Osteoblast (primary cell): ENCODE measurements at places on chromosomes 6 and 20. TPM values are rescaled to one million over a fixed set of nuclear protein-coding genes. Genes with fewer than 3 reads are reported as not detected.

AIF1 gene
- total RNA-seq = 0.36 TPM in 1 of 2 replicates, not detected in the other

UST gene
- 18.1 and 21.2 TPM in 2 replicates for total RNA-seq

ARG1 gene
- total RNA-seq = not detected in 2 replicates

EDN1 gene
- total RNA-seq = 0.88 and 1.4 TPM in 2 replicates

SNAI1 gene
- 1.8 and 2.1 TPM in 2 replicates for total RNA-seq

TCF15 gene
- total RNA-seq = not detected in 2 replicates

RHAG gene
- not detected in 2 replicates for total RNA-seq

LAMA4 gene
- total RNA-seq = 260 and 456 TPM in 2 replicates

DNA sequence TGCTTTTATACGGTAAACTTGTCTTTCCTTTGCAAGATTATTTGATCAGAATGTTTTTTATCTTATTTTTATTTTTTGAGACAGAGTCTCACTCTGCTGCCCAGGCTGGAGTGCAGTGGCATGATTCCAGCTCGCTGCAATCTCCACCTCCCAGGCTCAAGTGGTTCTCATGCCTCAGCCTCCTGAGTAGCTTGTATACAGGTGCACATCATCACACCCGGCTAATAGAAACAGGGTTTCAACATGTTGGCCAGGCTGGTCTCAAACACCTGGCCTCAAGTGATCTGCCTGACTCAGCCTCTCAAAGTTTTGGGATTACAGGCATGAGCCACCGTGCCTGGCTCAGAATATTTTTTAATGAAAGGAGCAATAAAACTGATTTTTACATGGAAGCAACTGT, 8.9 kb upstream of the LPIN3 start:
- no peak overlapping the region for H3K4me3 ChIP-seq
- H3K4me1 ChIP-seq = peaks cover 19% of the 10 kb centered on the region
- no peaks in the 10 kb centered on the region for H3K27me3 ChIP-seq

- no peak overlapping the region for H3K4me3 ChIP-seq
- no peak for DNase-seq
- no peaks in the 10 kb centered on the region for H3K27me3 ChIP-seq
- H3K36me3 ChIP-seq = no peaks in the 10 kb centered on the region
These were observed 19.6 kb upstream of the SYNCRIP start for GRCh38 chr6:85662251-85662650.

DNA sequence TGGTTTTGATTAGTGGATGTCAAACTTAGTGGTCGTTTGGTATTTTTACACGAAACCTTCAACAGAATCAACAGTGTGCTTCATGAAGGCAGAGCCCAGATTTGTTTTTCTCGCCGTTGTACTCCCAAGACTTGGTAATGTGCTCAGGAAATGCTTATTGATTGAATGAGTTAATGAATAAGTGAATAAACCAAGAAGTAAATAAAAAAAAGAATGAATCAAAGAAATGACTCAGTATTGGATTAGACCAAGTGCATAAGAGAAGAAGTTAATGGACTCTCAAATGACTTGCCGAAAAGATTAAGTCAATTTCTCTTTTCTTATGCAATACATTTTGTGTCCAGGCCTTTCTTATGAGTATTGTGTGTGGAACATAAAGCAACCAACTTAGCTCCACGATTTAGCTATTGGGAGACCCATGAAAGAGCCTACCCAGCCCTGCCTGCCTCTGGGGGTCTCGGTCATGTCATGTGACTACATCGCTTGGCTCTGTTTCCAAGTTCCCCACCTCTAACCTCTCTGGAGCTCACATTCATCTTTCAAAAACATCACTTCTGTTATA, 10.6 kb upstream of the FUCA2 start:
- H3K27ac ChIP-seq = no peak overlapping the region
- H3K36me3 ChIP-seq = no peaks in the 10 kb centered on the region
- H3K27me3 ChIP-seq = peaks cover 11% of the 10 kb centered on the region
- H3K4me1 ChIP-seq = no peaks in the 10 kb centered on the region
- H3K4me3 ChIP-seq = no peak overlapping the region
- no peak for DNase-seq

GRCh38 chr20:1509237-1509636, 18.0 kb upstream of the SIRPB2 start:
- H3K36me3 ChIP-seq = no peaks in the 10 kb centered on the region
- peaks cover 8% of the 10 kb centered on the region for H3K4me1 ChIP-seq
- H3K4me3 ChIP-seq = no peak overlapping the region
- no peak for DNase-seq

GRCh38 chr6:91079969-91080368, 493.1 kb upstream of the MAP3K7 start:
- no peaks in the 10 kb centered on the region for H3K27me3 ChIP-seq
- no peak overlapping the region for H3K27ac ChIP-seq
- H3K4me1 ChIP-seq = no peaks in the 10 kb centered on the region
- H3K4me3 ChIP-seq = no peak overlapping the region
- DNase-seq = no peak
- H3K36me3 ChIP-seq = no peaks in the 10 kb centered on the region

DNA sequence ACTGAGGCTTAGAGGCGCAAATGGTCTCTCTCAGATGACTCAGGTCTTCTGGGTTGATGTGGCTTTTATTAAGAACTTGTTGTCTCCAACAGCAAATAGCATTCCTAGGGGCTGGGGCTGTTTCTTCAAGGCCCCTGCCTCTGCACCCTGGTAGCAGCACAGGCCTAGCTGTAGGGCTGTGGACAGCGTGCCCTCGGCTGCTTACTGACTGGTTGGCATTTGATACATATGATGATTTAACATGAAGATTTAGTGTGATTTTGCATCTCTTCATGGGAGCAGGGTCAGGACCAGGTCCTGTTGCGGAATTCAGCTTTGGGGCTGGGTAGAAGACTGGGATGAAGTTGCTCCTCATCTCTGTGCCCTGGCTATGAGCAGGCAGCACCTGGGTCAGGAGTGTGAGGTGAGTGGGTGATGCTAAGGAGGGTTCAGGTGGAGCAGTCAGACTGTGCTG, 24.3 kb upstream of the IER3 start:
- H3K4me3 ChIP-seq = no peak overlapping the region
- no peak for DNase-seq
- H3K27ac ChIP-seq = peak overlapping the region; percentile 99
- H3K4me1 ChIP-seq = peaks cover 36% of the 10 kb centered on the region
- H3K36me3 ChIP-seq = no peaks in the 10 kb centered on the region
- H3K27me3 ChIP-seq = no peaks in the 10 kb centered on the region

- H3K4me1 ChIP-seq = no peaks in the 10 kb centered on the region
- DNase-seq = no peak
- no peak overlapping the region for H3K4me3 ChIP-seq
- H3K27me3 ChIP-seq = peaks cover 25% of the 10 kb centered on the region
- no peak overlapping the region for H3K27ac ChIP-seq
These were observed 169.2 kb downstream of the GRM4 start for GRCh38 chr6:33976437-33977360.

DNA sequence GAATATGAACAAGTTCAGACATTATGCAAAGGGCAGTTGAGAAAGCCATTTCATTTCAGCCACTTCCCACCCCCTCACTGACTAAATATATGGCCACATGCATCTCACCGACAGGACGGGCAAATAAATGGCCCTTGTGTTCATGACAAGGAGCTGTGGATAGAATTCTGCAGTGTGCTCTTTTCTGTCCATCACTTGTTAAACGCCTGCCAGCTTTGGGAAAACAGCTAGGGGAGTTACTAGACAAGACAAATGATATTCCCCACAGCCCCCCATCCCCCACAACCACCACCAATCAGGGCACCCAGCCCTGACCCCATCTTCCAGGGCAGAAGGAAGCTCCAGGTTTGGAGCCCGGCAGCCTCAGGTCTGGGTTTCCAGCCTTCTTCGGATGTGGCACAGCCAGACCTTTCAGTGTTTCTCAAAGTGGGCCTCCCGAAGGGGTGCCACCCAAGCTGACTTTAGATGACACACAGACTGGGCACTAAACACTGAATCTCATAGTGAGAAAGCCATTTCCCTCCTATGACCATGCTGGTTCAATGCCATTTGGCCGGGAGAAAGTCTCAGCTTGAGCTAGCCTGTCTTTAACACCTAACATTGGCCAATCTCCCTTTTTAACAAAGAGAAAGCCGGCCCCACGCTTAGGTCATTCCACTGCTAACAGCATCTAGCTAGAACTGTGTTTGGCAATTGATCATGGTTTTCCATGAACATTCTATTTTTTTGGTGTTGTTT, 4.0 kb upstream of the RIPOR3 start:
- no peak overlapping the region for H3K4me3 ChIP-seq
- H3K36me3 ChIP-seq = no peaks in the 10 kb centered on the region
- no peak for DNase-seq
- H3K27me3 ChIP-seq = peaks cover 10% of the 10 kb centered on the region

DNA sequence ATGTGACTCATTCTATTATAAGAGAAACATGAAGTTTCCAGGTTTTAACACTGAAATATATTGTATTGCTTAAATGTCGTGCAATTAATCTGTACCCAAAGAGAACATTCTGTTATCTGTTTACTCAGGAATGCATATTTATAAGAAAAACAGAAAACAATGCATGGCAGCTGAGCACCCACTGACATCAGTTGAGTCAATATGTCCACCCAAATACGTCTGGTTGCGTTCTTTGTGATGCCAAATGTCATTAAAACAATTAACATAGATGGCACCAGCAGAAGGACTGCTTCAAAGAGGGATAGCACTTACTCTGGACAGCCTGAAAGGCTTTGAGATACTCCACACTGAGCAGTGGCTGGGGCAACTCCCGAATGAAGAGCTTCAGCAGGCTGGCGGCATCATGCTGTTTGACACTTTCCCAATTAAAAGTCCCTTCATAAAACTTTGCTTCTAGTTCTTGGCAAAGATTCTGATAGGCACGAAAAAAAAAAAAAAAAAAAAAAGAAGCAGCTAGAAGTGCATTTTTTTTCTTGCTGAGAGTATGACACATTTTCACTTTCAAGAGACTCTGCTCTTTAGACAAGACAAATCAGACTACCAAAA, 102.3 kb downstream of the ARHGAP18 start:
- peaks cover 46% of the 10 kb centered on the region for H3K36me3 ChIP-seq
- no peak overlapping the region for H3K4me3 ChIP-seq
- no peaks in the 10 kb centered on the region for H3K27me3 ChIP-seq
- H3K4me1 ChIP-seq = peaks cover 29% of the 10 kb centered on the region
- DNase-seq = no peak
- H3K27ac ChIP-seq = peak overlapping the region; percentile 9

- H3K27me3 ChIP-seq = peaks cover 22% of the 10 kb centered on the region
- no peak overlapping the region for H3K4me3 ChIP-seq
- no peak overlapping the region for H3K27ac ChIP-seq
- H3K36me3 ChIP-seq = no peaks in the 10 kb centered on the region
- DNase-seq = no peak
These were observed 16.2 kb downstream of the HLA-DPB1 start for GRCh38 chr6:33091957-33092356.

GRCh38 chr6:2522521-2522920, 228.2 kb downstream of the MYLK4 start:
- no peak overlapping the region for H3K27ac ChIP-seq
- no peak overlapping the region for H3K4me3 ChIP-seq

GRCh38 chr6:53432318-53433161, 83.8 kb upstream of the ELOVL5 start:
- no peaks in the 10 kb centered on the region for H3K36me3 ChIP-seq
- H3K27me3 ChIP-seq = no peaks in the 10 kb centered on the region
- peak; percentile 37 for DNase-seq
- peaks cover 22% of the 10 kb centered on the region for H3K4me1 ChIP-seq
- no peak overlapping the region for H3K4me3 ChIP-seq
- peak overlapping the region; percentile 83 for H3K27ac ChIP-seq

GRCh38 chr6:1390946-1391799, 1.8 kb downstream of the FOXF2 start:
- H3K27me3 ChIP-seq = peaks cover 13% of the 10 kb centered on the region
- no peak overlapping the region for H3K27ac ChIP-seq
- peak overlapping the region; percentile 72 for H3K4me3 ChIP-seq
- no peaks in the 10 kb centered on the region for H3K4me1 ChIP-seq

DNA sequence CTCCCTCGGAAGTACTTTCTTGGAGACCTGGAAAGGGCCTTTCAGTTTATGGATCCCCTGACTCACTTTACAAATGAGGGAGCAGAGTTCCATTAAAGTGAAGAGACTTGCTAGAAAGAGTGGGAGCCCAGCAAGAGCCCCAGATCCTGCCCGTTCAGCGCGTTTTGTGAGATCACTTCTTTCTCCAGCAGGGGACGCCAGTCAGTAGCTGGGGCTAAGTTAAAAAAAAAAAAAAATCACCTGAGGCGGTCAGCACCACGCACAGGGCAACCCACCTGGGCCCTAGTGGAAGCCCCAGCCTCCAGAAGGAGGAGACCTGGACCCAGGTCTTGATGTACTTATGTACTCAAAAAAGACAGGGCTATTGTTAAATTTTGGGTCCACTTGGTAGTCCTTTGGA, 274.5 kb upstream of the RNF24 start:
- peaks cover 2% of the 10 kb centered on the region for H3K27me3 ChIP-seq
- no peak for DNase-seq
- H3K36me3 ChIP-seq = no peaks in the 10 kb centered on the region
- no peak overlapping the region for H3K27ac ChIP-seq
- H3K4me3 ChIP-seq = no peak overlapping the region

DNA sequence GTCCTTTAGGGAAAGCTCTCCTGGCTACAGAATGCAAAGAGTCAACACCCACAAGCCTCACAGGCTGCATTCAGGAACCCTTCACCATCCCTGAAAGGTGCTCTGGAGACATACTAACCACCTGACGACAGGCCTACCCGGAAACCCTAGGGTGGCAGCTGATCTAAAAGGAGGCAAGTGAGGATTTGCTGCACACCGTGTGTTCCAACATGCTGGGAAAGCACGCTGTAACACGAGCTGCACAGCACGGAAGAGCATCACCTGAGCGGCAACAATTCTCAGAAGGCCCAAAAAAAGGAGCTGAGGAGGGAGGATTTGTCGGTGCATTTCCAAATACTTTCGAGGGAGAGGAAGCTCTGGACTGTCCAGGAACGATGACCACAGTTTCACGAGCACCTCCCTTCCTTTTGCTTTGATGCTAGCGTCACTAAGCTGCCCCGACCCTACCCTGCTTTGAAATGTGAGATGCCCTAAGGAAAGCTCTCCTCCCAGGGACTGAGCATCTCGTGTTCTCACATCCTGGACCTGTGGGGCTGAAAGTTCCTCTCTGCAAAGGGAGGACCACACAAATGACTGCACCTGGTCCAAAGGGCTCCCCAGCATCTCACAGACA, 87.0 kb downstream of the PPP1R3G start:
- H3K4me3 ChIP-seq = no peak overlapping the region
- H3K27me3 ChIP-seq = no peaks in the 10 kb centered on the region
- peaks cover 7% of the 10 kb centered on the region for H3K4me1 ChIP-seq
- H3K36me3 ChIP-seq = no peaks in the 10 kb centered on the region
- DNase-seq = no peak

- H3K4me3 ChIP-seq = no peak overlapping the region
- peak overlapping the region; percentile 43 for H3K27ac ChIP-seq
- H3K27me3 ChIP-seq = no peaks in the 10 kb centered on the region
- DNase-seq = no peak
- peaks cover 54% of the 10 kb centered on the region for H3K36me3 ChIP-seq
These were observed 7.1 kb downstream of the MRPS10 start for GRCh38 chr6:42210551-42210950.

GRCh38 chr20:39302312-39302711, 340.2 kb downstream of the DHX35 start:
- DNase-seq = no peak
- H3K36me3 ChIP-seq = no peaks in the 10 kb centered on the region
- no peaks in the 10 kb centered on the region for H3K4me1 ChIP-seq
- H3K4me3 ChIP-seq = no peak overlapping the region
- H3K27ac ChIP-seq = no peak overlapping the region
